ENCODE measurements at places on chromosomes 5 and 9.

- H3K36me3 ChIP-seq = peaks cover 4% of the 10 kb centered on the region
- DNase-seq = no peak
- no peaks in the 10 kb centered on the region for H3K4me1 ChIP-seq
- H3K27me3 ChIP-seq = no peaks in the 10 kb centered on the region
- no peak overlapping the region for H3K27ac ChIP-seq
- H3K4me3 ChIP-seq = no peak overlapping the region
Observed at GRCh38 chr5:179397516-179397915, 52.3 kb upstream of the ADAMTS2 start.

DNA sequence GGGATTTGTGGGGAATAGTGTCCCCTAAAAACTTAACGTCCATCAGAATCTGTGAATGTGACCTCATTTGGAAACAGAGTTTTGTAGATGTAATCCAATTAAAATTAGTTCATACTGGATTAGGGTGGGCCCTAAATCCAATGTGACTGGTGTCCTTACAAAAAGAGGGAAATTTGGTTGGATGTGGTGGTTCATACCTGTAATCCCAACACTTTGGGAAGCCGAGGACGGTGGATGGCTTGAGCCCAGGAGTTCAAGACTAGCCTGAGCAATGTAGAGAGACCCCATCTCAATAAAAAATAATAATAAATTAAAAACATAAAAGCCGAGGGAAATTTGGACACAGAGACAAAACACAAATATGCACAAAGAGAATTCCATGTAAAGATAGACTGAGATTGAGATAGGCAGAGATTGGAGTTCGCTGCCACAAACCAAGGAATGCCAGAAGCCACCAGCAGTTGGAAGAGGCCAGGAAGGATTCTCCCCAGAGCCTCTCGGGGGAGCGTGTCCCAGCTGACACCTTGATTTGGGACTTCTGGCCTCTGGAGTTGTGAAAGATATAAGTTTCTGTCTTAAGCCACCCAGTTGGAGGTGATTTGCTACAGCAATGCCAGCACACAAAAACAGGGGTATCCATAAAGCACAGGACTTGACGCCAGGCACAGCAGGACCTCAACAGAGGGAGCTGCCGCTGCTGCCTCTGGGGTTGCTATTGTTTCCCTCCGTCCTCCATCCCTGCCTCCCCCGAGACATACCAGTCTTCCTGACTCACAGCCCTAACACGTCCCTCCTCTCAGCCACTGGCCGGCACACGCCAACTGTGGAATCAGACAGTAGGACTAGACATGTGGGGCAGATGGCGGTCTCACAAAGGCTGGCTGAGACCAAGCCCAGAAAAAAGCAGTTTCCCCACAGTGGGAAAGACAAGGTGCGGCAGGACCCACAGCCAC is 73.8 kb upstream of the IL17B start:
- no peaks in the 10 kb centered on the region for H3K27me3 ChIP-seq
- H3K4me1 ChIP-seq = peaks cover 51% of the 10 kb centered on the region
- no peak overlapping the region for H3K4me3 ChIP-seq
- no peaks in the 10 kb centered on the region for H3K36me3 ChIP-seq

- peaks cover 53% of the 10 kb centered on the region for H3K4me1 ChIP-seq
- H3K4me3 ChIP-seq = no peak overlapping the region
- no peaks in the 10 kb centered on the region for H3K27me3 ChIP-seq
- peaks cover 9% of the 10 kb centered on the region for H3K36me3 ChIP-seq
Observed at GRCh38 chr5:5326115-5326758, 96.2 kb upstream of the ICE1 start.

DNA sequence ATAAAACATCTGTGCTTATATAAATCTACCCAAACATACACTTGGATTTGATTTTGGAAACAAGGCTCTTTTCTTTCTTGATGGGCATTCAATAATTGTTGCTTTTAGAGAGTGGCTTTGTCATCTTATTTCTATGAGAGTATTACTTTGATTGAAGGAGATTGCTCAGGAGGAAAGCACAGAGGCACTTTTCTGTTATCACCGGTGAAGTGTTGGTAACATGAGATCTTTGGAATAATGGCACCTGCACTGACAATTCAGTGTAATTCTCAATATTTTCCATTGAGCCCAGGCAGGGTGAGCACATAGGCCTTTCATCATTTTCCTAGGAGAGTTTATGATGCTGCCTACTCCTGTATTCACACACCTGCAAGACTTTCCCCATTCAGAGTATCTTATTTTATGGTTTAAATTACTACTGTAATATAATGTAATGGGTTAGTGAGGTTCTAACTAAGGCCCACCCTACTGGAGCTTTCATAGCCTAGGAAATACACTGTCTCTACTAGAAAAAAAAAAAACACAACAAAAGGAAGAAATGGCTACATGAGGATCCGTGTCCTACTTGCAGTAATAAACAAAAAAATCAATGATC is 244.3 kb downstream of the DENND1A start:
- DNase-seq = no peak
- peaks cover 15% of the 10 kb centered on the region for H3K36me3 ChIP-seq
- no peak overlapping the region for H3K4me3 ChIP-seq
- H3K27ac ChIP-seq = no peak overlapping the region
- H3K4me1 ChIP-seq = peaks cover 12% of the 10 kb centered on the region

Data from mesothelial cell of epicardium (in vitro differentiated cells).